NCI-H460 (cell line): ENCODE measurements at places on chromosomes 2 and 18. TPM values are rescaled to one million over a fixed set of nuclear protein-coding genes. Genes with fewer than 3 reads are reported as not detected.

GRCh38 chr2:25655316-25655715, 18.1 kb downstream of the DTNB start:
- DNase-seq = no peak

DNA sequence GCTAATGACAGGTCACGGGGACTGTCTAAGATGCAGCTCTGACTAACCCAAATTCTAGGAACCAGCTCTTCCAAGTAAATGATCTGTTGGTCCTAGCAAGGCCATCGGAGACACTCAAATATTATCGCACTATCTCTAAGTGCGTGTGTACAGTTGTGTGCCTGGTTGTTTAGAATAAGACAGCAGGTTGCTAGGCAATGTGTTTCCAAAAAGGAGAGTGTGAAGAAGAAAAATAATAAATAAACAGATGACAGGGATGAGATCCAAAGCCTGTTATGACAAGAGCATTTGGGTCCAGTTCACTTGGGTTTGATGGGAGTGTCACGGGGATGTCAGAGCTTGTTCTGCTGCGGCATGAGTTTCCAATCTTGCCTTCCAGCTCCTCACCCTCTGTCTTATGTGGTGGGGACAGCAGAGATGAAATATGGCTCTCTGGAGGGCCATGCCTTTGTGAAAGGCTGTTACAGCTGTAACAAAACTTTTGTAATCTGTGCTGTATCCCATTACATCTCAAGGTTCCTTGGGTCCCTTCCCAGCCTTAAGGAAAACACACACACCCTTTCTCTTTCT, 127.5 kb upstream of the TNP1 start:
- no peak for DNase-seq

- no peak for DNase-seq
These were observed 39.6 kb downstream of the INHBB start for GRCh38 chr2:120385355-120386127.

DNA sequence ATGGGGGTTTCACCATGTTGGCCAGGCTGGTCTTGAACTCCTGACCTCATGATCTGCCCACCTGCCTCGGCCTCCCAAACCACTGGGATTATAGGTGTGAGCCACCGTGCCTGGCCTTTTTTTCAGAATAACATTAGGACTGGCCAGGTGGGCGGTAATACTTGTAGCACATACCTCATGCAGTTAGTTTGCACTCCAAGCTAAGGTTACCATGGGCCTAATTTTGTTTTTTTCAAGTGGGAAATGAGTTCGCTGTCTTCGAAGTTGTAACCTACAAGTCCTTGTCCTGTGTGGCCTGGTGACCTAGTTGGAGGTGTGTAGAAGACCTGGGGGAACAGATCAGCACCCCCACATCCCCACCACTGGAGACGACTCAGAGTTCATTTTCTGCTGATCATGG, 74.8 kb downstream of the LYPD1 start:
- no peak for DNase-seq

DNA sequence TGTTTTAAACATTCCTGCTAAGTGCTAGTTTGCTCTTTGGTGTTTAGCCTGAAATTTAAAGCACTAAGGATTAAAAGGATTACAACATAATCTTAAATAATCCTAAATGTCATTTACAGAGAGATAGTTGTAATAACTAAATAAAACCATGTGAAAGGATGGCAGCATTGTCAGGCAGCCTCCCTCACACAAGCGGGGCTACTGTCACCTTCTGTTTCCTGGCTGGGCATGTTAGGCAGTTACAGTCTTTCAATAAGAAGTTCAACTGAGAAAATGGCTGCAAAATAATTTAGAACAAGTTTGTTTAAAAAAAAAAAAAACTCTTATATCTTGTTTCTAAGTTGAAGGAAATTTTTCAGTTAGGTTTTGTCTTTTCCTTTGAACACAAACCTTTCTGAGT, 124.9 kb downstream of the ARHGAP15 start:
- DNase-seq = no peak

DNA sequence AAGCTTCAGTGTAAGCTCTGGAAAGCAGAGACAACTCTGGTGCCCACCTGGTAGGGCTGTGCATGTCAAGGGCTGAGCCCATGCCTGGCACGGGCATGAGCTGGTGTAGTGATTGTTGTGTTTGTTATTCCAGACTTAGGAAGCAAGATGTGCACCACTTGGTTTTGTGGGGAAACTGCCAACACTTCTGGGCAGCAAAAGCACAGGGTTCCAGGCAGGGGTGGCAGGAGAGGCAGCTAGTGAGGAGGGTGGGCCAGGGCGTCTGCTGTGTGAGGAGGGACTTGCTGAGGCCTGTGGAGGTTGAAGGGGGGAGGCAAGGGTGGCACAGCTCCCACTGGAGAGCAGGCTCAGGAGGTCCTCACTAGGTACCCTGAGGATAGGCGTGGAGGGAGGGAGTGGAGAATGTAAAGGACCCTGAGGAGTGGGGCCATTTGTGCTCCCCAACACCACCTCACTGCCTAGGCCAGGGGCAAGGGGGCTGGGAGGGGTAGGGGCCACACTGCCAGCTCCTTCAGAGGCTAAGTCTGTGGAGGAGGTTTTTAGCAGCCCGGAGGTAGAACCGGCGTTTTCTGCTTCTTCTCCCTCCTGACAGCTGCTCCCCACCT, 104.0 kb upstream of the POU3F3 start:
- no peak for DNase-seq

- no peak for DNase-seq
These were observed 128.6 kb upstream of the EPC2 start for GRCh38 chr2:148515976-148516375.

GRCh38 chr18:8741532-8741931, 36.2 kb downstream of the MTCL1 start:
- DNase-seq = no peak

GRCh38 chr2:191150230-191150599, 579 bp downstream of the STAT4 start:
- no peak for DNase-seq

DNA sequence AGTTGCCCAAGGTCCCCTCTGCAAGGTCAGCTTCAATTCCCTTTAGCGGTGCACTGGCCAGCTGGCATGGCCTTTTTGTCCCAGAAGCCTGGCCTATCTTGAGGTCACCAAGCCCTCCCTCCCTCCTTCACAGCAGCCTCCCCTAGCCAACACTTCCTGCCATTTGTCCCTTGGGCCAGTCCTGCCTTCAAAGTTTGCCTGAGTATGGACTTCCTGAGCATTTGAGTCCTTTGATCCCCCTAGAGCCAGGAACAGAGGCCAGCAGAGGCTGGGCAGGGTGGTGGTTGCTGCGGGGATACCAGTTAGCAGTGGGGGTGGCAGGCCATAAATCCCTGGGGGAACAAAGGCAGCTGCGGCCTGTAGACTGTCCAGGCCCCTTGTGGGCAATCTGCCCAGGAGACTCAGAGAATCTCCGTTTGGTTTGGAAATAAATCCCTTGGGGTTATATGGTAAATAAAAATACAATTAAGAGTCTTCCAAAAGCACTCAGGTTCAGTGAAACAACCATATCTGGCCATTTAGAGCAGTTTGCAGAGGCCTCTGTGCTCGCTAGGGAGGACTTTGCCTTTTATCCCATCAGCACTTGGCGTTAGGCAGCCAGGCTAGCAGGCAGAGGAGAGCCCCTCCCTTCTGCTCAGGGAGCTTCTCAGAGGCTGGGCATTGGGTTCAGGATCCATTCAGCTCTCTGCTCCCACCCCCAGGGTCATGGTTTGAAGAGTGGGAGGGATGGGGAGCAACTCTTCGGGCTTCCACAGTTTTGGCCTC, 3.1 kb upstream of the HES6 start:
- DNase-seq = no peak

DNA sequence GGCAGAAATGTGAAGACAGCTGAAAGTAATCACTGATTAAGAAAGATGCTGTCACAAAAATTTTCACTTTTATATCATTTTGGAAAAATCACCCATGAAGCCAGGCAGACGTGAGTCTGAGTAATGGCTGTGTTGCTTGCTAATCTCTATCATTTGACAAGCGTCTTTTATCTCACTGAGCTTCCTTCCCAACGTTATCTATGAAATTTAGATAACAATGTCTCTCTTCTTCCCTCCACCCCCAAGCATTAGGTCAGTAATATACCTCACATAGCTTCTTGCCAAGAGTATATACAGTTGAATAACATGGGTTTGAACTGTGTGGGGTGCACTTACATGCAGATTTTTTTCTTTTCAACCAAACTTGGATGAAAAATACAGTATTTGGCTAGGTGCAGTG, 388.6 kb upstream of the NRXN1 start:
- DNase-seq = no peak

- DNase-seq = no peak
These were observed 30.3 kb downstream of the PROKR1 start for GRCh38 chr2:68673631-68674030.

DNA sequence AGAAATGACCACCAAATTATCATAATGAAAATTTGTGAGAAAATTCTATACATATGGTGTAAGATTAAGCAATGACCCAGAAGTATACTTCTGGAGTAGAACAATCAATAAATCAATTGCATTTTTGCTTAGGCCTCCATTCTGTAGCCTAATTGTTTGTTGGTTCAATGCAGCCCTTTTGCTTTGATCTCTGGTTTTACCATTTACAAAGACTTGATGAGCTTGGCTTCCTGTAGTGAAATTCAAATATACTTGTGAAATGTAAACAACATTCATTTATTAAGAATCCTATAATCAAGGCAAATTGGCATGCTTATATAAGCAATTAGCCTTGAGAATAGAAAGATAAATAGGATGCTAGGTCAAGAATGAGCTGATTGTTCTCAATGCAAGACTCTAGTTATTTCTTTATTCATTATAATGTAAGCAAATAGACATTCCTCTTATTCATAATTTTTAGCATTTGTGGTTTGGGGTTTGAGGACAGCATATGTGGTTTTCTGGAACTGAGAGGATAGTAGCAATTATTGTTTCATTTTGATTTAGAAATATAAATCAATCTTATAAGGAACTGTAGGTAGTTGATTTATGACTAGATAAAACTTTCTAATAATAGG, 9.7 kb downstream of the FMNL2 start:
- DNase-seq = no peak

DNA sequence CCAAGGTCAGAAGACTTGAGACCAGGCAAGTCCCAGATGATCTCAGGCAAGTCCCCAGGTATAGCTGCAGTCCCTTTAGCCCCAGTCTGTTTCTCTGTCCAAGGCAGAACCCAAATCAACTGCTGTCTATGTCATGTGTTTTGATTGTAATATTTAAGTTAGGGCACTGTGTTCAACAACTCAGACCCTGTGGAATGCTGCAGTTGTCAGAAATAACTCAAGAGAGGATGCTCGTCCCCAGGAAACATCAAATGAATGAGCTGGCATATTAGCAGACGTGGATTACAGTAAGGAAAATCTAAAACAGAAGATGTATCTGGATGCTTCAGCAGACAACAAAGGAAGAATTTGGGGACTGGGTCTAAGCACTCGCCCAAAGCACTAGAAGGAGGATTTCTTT, 70.1 kb downstream of the BCL11A start:
- DNase-seq = no peak

DNA sequence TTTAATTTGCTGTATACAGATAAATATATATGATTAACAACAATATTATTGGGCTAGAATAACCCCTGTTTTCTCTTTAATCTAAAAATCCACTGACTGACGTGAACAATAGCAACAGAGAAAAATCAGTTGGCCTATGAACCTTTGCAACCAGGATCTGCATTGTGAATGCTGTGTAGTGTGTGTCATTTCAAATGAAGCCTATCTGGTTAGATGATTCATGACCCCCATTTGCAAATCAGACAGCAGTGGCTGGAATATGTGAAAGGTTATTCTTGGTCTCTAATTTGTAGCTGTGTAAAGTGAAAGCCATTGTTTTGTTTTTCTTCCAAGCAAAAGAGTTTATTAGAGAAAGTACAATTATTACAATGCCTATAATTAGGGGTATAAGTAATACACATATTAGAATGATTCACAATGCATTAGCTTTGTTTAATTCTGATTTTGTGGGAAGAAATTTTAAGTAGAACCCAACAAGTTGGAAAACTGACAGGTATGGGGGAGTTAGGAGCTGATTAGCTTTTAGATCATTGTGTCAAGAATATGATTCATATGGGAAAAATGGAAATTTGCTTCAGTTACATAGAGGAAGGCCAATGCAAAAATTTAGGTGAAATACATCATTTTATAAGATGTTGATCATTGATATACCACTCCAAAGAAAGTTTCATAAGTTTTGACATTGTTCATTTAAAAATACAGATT, 1362.2 kb upstream of the TMEFF2 start:
- DNase-seq = no peak

- no peak for DNase-seq
These were observed 121.0 kb downstream of the MYO1B start for GRCh38 chr2:191366199-191366598.

DNA sequence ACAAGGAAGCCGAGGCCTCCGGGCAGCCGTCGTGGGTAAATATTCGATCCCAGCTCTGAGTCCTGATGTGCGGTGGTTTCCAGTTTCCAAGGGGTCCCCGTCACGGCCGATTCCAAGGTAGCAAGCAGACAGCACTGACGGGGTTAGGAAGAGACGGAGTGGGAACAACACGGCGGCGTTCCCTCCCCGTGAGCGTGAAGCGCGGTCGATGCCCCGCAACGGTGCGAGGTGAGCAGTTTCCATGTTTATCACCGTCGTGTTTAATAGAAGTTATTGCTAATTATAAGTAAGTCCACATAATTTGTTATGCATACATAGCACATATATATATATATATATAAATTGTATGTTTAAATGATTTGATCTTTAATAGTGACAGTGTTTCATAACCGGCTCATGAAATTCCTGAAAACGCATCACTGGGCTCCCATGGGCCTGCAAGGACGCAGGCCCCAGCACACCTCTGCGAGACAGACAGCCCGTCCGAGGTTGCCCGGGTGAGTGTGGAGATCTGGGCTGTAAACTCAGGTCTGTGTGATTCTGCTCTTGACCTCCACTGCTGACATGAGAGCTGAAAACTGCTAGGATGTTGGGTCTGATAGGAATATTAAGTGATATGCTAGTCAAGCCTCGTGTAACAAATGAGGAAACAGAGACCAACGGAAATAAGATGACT, 243.5 kb upstream of the SALL3 start:
- DNase-seq = no peak

DNA sequence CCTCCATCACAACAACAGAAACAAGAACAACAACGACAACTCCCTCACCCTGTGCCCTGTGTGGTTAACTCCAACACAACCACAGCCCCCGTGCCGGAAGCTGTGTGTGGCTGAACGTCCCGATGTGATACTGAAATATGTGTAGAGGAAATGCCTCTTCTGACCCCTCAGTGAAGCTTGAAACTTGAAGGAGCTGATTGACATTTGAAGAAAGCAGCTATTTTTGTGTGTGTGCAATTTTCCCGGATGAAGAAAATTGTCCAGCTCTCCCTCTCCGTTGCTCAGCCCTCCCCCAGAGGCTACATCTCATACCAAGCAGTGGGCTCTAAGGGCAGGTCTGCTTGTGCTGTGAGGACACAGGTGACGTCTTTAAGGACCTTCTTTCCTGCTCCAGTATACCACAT, 173.8 kb downstream of the ICOS start:
- no peak for DNase-seq

- DNase-seq = no peak
These were observed 57.6 kb upstream of the ZNF532 start for GRCh38 chr18:58806826-58807714.

FSIP2 gene
- total RNA-seq = 0.05 TPM in 1 of 2 replicates, not detected in the other

COLEC11 gene
- 0.66 and 1.1 TPM in 2 replicates for total RNA-seq

C2orf66 gene
- total RNA-seq = 0.58 and 0.84 TPM in 2 replicates

ARHGEF33 gene
- total RNA-seq = 0.47 and 0.58 TPM in 2 replicates

MYO3B gene
- not detected in 2 replicates for total RNA-seq

MSGN1 gene
- total RNA-seq = not detected in 2 replicates

TTN gene
- total RNA-seq = 2.0 and 2.6 TPM in 2 replicates

CERKL gene
- not detected in 2 replicates for total RNA-seq

EVX2 gene
- not detected in 2 replicates for total RNA-seq

GREB1 gene
- 1.8 and 2.4 TPM in 2 replicates for total RNA-seq

ACADL gene
- total RNA-seq = 0.32 and 0.66 TPM in 2 replicates

EMILIN2 gene
- 0.12 and 0.17 TPM in 2 replicates for total RNA-seq

SMIM21 gene
- total RNA-seq = not detected in 2 replicates

TDRD15 gene
- total RNA-seq = not detected in 2 replicates
